ENCODE measurements at places on chromosomes 2 and 18.

GRCh38 chr2:37848451-37848850, 76.6 kb upstream of the RMDN2 start:
- DNase-seq = no peak

DNA sequence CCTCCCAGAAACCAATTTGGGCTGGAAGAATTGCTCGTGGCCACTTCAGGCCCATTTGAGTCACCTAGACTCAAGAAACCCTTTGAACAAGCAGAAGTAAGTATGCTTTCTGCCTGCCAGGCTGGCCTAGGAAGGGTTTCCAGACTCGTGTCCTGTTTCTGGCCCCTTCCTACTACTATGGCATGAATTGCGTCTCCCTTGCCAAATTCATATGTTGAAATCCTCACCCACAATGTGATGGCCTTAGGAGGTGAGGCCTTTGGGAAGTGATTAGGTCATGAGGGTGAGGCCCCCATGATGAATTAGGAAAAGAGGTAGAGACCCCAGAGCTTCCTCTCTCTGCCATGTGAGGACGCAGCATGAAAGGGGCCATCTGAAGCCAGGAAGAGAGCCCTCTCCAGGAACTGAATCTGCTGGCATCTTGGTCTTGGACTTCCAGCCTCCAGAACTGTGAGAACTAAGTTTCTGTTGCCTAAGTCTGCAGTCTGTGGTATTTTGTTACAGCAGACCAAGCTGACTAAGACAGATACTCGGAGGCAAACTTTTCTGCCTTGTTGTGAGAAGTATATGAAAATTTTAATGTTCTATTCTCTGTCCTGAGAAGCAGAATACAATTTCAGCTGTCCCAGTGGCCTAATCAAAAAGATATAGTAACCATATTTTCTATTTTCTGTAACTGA, 13.1 kb downstream of the GPR45 start:
- no peak for DNase-seq

GRCh38 chr2:99340669-99341236, 3.6 kb downstream of the EIF5B start:
- no peak for DNase-seq

GRCh38 chr2:218745160-218745558, 34.5 kb downstream of the TTLL4 start:
- no peak for DNase-seq

GRCh38 chr18:21452796-21453510, 147.6 kb downstream of the ESCO1 start:
- DNase-seq = no peak

- DNase-seq = no peak
These were observed 37.9 kb downstream of the MCFD2 start for GRCh38 chr2:46877619-46878113.

GRCh38 chr2:44949329-44950151, 8.0 kb downstream of the SIX3 start:
- no peak for DNase-seq
